ENCODE measurements at places on chromosomes 11 and 22.

DNA sequence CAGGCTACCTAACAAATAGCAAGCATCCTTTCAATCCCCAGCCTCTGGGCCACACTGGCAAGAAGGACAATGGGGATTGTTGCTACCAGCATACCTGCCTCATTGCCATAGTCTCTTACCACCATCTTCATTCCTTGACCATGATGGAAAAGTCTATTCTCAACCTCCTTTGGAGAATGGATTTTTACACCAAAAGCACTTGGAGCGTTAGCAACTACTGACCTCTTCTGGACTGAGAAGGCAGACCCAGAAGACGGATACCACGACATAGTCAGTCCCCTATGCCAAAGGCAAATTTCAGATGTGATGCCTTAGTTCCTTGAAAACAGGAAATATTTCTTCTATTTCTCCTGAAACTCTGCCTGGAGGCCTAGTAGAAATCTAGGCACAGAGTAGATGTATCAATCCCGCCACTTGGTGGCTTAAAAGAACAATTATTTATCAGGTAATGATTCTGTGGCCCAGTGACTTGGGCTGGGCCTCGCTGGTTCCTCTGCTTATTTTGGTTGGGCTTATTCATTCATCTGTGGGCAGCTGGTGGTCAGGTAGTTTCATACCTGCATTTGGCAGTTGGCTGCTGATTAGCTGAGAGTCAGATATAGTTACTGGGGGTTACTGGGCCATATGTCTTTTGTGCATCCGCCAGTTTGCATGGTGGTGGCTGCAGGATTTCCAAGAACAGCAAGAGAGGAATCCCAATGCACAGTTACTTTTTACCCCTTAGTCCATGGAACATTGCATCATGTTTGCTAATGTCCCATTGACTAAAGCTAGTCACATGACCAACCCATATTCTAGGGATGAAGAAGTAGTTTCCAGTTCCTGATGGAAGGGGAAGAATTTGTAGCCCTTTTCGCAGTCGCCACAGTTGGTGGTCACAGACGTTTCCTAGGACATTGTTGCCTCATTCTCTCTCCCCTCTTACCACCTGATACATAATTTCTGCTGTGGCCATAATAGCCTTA, 75.2 kb downstream of the DHCR7 start:
- DNase-seq = no peak

- no peak for DNase-seq
These were observed 347.2 kb downstream of the TTC28 start for GRCh38 chr22:28332410-28332809.

DNA sequence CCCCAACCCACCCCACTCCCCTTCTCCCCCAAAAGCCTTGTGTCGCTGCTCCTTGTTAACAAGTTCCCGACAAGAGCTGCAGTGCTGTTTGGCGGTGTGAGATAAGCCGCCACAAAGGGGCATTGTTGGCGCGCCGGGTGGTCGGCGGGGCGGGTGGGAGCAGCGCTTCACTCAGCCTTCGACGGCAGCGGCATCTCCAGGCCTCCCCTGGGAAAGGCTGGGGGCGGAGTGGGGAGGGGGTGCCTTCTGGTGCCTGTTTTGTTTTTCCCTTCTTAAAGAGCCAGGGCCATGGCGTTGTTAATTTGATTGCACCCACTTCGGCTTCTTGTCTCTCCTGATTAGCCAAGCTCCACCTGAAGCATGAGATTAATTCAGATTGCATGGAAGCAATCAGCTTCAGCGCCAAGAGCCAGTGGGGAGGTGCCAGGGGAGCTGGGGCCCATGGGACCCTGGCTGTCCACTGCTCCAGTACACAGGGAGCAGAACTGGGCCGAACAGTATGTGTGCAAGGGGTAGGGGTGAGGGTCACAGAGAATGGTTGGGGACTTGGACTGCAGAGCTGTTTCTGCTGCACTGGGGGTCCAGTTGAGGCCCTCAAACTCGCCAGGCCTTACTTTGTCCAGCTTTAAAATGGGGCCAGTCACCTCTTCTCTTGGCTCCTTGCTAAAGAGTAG, 165.1 kb downstream of the CEP164 start:
- peak; percentile 46 for DNase-seq

GRCh38 chr11:134999590-134999989, 587.5 kb upstream of the B3GAT1 start:
- no peak for DNase-seq

DNA sequence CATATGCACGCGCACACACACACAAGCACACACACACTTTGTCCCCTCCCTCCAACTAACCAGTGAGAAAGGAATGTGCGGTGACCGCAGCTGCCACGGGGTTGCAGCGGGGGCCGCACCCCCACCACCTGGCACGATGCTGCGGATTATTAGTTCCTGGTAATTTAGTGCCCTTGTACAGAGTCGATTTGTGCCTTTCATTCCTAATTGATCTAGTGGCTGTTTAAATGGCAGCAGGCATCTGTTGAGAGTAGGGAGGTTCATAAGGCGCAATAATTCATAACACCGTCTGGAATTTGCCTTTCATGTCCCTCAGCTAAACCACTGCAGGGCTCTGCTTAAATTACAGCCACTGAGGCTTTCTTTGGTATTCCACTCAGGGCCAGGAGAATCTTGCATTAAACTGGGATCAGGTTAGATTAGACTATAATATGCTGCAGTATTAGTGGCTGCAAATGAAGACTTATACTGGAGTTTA, 113.7 kb downstream of the FEZ1 start:
- peak; percentile 6 for DNase-seq

DNA sequence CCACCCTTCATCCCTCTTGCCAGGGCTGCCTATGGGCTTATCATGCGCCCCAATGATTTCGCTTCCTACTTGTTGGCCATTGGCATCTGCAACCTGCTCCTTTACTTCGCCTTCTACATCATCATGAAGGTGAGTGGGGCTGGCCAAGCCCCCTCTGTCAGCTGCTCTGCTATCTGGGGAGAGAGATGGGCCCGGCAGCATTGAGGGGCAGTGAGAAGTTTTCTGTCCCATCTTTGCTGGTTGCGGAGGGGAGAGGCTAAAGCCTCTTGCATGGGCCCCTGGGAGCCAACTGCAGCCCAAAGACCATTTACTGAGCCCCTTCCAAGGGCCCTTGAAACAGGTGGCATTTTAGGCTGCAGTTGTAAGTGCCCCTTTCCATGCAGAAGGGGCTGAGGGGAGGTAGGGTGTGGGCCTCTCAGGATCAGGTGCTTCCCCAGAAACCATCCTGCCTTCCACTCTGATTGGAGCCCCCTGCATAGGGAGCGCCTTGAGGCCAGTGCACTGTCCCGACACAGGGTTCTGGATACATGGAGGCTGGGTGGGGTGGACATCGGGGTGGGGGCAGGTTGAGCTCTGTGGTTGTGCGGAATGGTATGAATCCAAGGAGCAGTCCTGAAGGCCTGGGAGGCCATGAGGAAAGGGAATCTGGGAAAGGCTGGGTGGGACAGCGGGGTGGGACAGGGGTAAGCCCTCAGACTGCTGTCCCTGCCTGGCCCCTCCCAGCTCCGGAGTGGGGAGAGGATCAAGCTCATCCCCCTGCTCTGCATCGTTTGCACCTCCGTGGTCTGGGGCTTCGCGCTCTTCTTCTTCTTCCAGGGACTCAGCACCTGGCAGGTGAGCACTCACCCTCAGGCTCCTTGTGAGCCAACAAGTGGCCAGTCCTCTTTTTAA, 5.8 kb upstream of the TAGLN start:
- DNase-seq = no peak
